ENCODE measurements at places on chromosomes 16 and 17. TPM values are rescaled to one million over a fixed set of nuclear protein-coding genes. Genes with fewer than 3 reads are reported as not detected.

The MYH3 gene
- 1.2 TPM for total RNA-seq

The NME3 gene
- total RNA-seq, result 62.7 TPM

The KRT15 gene
- 2.5 TPM for total RNA-seq

The CRYBA1 gene
- not detected for total RNA-seq

The SAT2 gene
- 76.9 TPM for total RNA-seq

The FOXO3B gene
- total RNA-seq, result 4.2 TPM

The JPH3 gene
- 1.6 TPM for total RNA-seq

The HOXB13 gene
- total RNA-seq, result 2.1 TPM

The C1QBP gene
- total RNA-seq, result 548 TPM

The ZG16 gene
- not detected for total RNA-seq

The MYH8 gene
- total RNA-seq, result not detected

The KRT36 gene
- not detected for total RNA-seq

The NTN1 gene
- total RNA-seq, result 0.57 TPM

The CPHXL2 gene
- total RNA-seq, result not detected

The PRDM7 gene
- 0.02 TPM for total RNA-seq

The SLC6A2 gene
- 0.05 TPM for total RNA-seq

The FNDC8 gene
- 0.07 TPM for total RNA-seq

The IKZF3 gene
- total RNA-seq, result not detected

The SEPTIN12 gene
- total RNA-seq, result not detected

The PRR29 gene
- total RNA-seq, result 0.50 TPM

The RAB37 gene
- 1.4 TPM for total RNA-seq

The MEOX1 gene
- not detected for total RNA-seq

The GPR139 gene
- not detected for total RNA-seq

Measured in A549 treated with AZD2906 at 1 μM for 4 hours (cell line).